Lower leg skin (tissue), 4 donors: ENCODE measurements at places on chromosomes 6 and 20. TPM values are rescaled to one million over a fixed set of nuclear protein-coding genes. Genes with fewer than 3 reads are reported as not detected.

Gene TAF11
- 14.5 TPM for total RNA-seq

Gene MAP7
- 41.8 TPM for total RNA-seq

Gene RIPPLY2
- total RNA-seq, result not detected

DNA sequence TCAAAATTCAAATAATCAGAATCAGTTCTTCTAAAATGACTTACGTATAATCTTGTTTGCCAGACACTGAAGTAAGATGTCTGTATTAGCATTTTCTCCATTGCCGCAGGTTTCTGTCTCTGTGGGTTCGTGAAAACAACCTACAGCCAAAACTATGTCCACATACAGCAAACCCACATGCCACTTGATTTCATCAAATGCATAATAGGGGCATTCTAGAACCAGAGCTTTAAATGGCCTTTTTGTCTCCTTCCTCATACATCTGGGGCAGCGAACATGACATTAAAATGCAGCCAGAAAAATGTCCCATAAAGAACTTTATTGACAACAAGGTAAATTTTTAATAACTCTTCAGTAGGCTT is 90.2 kb upstream of the QKI start:
- no peak for DNase-seq

DNA sequence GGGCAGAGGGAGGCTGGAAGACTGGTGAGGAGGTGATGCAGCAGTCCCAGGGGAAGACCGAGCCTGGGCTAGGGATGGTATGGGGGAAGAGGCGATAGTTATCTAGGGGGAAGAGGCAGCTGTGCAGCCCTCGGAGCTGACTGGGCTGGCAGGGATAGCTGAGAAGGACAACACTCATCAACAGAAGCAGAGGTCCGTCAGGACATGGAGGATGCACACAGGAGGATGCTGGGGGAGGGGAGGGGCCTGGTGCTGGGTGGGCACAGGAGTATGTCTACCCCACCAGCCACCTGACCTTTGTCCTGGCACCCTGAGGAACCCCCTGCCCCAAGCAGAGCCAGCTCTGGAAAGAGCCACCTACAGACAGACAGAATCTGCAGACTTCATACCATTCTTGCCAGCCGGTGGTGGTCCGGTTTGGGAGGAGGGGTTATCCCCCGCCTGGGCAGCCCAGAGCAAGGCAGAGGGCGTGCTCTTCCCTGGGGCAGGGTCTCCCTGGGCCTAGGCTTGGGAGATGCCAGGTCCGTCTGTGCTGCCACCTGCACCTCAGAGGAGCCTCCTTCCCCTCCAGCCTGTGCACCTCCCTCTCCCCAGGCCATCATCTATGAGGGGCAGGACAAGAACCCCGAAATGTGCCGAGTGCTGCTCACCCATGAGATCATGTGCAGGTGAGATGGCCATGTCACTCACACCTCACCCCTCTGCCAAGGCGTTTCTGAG is 14.9 kb downstream of the EBF4 start:
- DNase-seq, result no peak

- no peak for DNase-seq
These were observed 30.0 kb downstream of the RSPO3 start for GRCh38 chr6:127148511-127148910.

- no peak for DNase-seq
These were observed 401.2 kb upstream of the AGPAT4 start for GRCh38 chr6:161674930-161675682.

DNA sequence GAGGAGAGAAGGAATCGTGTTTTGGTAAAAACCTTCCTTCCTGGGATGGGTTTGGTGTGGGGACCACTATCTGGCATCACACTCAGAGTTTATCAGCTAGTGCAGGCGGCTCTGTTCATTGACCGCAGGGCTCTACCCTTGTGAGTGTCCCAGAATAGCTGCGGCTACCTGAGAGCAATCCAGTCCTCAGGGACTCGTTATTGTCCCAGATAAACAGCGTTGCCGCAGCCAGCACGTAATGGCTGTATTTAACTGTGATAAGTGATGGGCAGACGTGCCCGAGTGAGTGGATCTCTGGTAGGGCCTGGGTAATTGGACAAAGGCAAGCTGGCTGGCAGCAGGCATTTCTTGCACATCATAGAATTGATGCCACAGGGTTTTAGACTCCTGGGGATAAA is 163.3 kb downstream of the SOBP start:
- no peak for DNase-seq

DNA sequence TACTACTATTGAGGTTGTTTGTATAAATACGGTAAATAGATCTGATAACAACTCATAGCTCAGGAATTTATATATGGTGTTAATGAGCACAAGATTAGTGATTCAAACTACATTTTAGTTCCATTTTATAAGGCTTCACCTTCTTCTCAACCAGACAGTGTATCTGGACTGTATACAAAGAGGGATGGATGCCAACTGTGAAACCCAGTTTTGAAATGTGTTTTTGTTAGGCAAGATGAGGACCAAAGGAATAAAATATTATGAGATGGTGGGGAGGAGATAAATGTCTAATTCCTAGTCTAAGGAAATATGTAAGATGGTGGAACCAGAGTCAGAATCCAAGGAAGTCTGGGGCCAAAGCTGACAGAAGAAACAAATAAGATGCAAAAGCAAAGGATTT is 329.0 kb downstream of the GRIK2 start:
- no peak for DNase-seq

DNA sequence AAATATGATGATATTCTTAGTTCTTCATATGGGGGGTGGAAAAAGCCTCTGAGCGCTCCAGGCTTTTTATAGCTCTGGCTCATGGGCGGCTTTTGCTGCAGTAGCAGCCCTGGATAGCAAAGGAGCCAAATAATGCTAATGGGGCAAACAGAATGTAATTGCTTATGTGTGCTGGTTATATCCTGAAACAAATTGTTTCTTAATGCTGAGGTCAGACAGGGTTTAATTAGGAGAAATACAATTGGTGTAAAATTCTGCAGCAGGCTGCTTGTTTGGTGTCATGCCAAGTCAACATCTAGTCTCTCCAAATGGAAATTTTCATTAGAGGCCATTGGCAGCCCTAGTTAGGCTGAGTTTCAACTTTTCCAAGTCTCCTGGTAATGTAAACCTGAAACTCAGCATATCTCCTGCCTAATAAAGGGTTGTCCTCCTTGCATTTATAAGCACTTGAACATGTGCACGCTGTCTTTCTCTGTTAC is 530.1 kb upstream of the NOX3 start:
- DNase-seq, result no peak

- peak; percentile 20 for DNase-seq
These were observed 882.0 kb downstream of the TFAP2A start for GRCh38 chr6:9532621-9533557.

GRCh38 chr6:29561091-29561490 is 1.6 kb upstream of the UBD start:
- no peak for DNase-seq

Gene NRSN1
- not detected for total RNA-seq

- peak; percentile 56 for DNase-seq
These were observed 5.9 kb downstream of the PCED1A start for GRCh38 chr20:2834401-2835110.

- DNase-seq, result peak; percentile 76
These were observed 224.6 kb upstream of the FOXQ1 start for GRCh38 chr6:1087154-1087843.

DNA sequence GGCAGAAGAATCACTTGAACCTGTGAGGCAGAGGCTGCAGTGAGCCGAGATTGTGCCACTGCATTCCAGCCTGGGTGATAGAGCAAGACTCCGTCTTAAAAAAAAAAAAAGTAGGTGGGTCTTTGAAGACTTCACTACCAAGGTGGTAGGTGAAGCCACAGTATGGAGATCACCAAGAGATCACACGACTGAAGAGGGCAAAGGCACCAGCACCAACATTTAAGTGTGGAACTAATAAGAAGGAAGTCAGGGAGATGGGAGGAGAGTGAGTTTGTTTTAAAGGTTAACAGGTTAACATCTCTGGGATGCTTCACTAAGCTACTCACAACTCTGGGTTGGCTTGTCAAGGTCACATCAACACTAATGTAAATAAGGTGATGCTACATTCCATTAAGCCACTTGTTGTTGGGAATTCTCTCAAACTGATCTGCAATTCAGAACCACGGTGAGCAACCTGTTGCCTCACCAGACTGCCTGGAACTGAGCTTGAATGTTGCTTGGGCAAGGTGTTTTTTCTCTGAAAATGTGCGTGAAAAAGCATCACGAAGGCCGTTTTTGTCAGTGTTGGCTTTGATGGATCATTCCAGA is 48.7 kb downstream of the KCTD20 start:
- no peak for DNase-seq

DNA sequence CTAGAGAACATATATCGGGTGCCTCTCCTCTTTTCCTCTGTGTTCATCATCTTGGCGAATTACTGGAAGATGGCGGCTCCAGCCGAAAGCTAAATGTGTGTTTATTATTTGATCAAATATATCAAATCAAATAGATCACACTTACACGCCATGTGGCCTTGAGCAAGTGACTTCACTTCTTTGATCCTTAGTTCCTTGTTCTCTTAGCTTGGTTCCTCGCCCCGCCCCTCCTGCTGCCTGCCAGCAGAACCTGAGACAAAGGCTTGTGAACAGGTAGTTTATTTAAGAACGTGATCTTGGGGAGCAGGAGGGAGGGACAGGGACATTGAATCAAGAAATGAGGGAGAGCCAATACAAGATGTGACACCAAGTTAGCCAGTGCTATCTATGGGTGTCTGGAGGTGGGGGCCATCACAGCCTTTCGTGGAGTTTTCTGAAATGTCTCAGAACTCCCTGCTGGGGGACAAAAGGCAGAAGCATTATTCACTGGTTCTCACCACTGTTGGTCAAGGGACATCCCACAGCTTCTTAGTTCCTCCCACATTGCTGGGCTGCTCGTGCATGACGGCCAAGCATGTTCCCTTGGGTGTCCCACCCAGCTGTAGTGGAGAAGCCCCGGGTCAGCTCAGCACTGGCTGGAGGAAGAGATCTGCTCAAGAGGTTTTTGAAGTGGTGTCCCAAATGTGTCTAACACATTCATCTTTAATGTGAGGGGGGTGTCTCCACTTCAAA is 44.9 kb upstream of the RNF24 start:
- DNase-seq, result no peak

DNA sequence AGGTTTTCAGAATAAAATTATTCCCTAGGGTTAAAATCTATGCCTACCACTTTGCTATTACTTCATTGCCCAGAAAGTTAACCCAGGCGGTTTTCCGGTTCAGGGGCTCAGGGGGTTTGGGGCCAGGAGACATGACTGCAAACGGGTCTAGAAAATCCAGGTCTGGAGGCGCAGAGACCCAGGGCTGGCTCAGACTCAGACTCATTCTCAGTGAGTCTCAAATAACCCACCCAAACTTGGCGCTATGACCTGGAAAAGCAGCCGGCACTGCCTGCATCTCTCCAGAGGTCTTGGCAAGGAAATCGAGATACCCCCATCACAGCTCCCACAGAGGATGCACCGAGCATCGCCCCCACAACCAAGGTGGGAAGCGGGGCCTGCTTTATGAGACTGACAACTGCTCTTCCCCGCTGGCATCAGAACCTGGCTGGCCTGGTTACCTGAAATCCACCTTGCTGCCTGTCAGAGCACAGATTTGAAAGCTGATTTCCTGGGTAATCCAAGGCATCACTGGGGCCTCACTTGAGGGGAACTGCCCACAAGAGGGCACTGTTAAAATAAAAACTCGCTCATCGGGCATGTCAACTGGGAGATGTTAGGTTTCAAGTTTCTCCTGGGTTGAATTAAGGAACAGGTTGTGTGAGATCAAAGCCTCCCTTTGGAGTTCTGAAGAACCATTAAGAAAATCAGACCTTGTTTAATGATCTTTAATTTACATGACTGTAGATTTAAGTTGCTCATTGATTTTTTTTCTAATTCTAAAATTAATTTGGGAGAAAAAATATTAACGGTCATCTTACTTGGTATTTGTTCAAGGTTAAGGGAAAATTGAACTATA is 55.1 kb downstream of the KIF16B start:
- DNase-seq, result no peak

DNA sequence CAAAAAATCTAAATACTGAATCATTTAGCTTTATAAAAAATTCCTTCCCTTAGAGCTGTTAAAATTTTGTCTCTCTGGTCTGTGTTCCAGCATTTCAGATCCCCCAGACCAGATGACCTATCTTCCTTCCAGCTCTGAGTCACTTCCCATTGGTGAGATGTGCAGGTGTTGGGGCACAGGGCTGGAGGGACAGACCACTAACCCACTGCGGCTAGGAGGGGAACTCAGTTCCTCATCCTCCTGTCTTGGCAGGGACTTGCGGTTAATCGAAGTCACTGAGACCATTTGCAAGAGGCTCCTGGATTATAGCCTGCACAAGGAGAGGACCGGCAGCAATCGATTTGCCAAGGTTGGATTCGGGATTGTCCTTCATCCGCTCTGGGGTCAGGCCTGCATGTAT is 6.0 kb downstream of the CNPY3 start:
- DNase-seq, result no peak

DNA sequence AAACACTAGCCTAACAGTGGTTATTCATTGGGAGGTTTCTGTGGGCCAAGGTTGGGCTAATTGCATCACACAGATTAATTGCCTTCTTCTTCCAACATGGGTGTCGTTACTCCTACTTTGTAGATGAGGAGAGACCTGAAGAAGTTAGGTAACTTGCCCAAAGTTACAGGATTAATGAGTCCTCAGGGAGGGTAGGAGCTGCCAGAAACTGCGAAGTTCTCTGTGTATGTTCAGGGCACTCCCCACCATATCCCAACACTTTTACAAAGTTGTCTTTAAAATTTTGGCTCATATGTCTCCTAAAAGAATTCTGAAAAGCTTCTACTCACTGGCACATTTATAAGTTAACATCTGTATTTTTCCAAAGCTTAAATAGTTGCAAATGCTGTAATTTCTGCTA is 323.5 kb upstream of the HSF2 start:
- no peak for DNase-seq

DNA sequence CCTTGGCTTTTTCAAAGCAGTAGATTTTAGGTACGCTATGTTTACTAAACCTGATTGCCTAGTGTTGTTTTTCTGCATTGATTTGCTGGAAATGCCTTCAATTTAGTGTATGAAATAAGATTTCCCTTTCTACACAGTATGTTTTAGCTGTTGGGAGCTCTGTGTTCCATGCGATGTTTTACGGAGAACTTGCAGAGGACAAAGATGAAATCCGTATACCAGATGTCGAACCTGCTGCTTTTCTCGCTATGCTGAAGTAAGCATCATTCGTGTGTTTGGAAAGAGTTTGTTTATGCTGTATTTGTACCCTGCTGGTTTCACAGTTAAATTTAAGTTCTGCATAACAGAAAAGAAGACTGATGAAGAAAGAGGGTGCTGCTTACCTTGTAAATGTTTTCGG is 1.9 kb downstream of the BTBD3 start:
- DNase-seq, result no peak

DNA sequence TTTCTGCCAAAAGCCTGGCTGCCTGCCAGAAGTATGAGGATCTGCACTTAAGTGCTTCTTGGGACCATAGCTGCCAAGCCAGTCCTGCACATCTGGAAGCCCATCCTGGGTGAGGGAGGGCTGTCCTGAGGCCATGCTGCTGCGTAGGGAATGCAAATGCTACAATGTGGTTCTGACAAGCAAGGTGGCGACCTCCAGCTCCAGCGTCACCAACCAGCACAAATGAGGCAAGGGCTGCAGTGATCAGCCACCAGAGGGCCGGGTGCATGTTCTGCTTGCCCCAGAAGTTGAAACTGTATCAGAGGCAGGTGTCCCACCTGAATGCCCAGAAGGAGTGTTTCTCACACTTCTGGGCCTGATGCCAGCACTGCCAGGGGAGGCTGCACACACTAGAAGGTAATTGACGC is 99.1 kb upstream of the KCNQ5 start:
- no peak for DNase-seq
